ENCODE measurements at places on chromosomes 4 and X.

- no peak for DNase-seq
These were observed 1.1 kb upstream of the SEPTIN6 start for GRCh38 chrX:119693996-119694451.

GRCh38 chrX:107571296-107571998 lies 56.9 kb upstream of the PRPS1 start:
- no peak for DNase-seq

GRCh38 chrX:19193565-19193964 lies 71.3 kb upstream of the ADGRG2 start:
- DNase-seq = no peak

- no peak for DNase-seq
These were observed 56.1 kb downstream of the FAM13A start for GRCh38 chr4:89000844-89001360.

DNA sequence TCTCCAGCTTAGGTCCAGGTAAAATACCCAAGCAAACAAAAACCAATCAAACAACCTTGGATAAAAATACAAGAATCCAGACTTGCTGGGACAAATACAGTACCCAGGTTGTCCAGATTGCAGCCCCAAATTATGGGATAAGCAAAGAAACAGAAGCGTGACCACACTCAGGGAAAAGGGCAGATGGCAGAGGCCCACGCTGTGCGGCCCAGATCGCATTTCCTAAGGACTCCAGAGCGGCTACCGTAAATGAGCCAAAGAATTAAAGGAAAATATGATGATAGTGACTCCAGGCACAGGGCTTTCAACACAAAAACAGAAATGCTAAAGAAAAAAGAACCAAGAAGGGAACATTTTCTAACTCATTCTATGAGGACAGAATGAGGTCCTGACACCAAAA lies 50.3 kb downstream of the FGFRL1 start:
- DNase-seq = no peak

GRCh38 chr4:108322497-108322896 lies 153.8 kb upstream of the LEF1 start:
- no peak for DNase-seq

GRCh38 chr4:100593935-100594334 lies 76.1 kb upstream of the EMCN start:
- DNase-seq = no peak

- DNase-seq = no peak
These were observed 94.6 kb downstream of the HPGD start for GRCh38 chr4:174427571-174428140.

DNA sequence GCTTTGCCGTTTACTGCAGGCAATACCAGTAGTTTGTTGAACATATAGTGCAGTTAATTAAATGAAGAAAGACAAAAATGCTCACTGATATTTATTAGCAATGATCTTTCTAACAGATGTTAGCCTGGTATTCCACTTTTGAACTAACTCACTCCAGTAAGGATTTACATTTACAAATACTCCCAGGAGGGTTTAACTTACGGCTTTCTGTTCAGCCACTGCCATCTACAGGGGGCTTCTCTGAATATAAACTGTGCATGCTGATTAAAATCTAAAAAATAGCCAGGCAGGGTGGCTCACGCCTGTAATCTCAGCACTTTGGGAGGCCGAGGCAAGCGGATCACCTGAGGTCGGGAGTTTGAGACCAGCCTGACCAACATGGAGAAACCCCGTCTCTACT lies 2.2 kb upstream of the SRD5A3 start:
- no peak for DNase-seq

DNA sequence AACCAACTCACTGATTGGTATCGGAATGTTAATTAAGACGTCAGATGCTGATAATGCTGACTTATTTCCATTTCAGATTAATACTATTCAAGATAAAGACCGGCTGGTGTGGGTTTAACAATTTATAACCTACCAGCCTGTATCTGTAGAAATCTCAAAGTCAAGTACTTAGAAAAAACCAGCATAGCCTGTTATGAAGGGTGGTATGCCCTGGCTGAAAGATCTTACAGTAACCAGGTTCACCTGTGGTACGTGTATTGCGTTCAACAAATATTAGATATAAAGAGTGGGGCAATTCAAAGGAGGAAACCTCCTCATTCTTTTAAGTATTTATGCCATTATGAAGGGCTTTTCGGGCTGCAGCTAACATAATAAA lies 240.8 kb upstream of the ANXA3 start:
- no peak for DNase-seq

DNA sequence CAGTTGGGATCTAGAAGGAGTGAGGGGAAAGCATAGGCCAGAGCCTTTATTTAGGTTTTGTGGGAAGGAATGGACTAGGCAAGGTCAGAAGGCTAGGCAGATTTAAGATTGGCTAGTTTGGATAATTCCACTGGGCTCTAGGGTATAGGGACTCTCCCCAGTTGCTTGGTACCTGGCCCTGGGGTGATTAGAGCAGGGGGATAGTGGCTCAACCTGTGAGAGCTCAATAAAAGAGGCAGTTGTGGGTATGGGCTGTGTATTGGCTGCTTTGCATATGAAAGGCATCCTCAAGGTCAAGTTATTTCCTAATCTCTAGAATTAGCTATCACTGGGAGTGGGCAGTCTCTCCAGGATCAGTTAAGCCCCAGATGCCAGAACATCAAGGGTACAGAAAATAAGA lies 61.3 kb downstream of the ZNF81 start:
- DNase-seq = no peak

GRCh38 chr4:164956766-164957643 lies 20.5 kb downstream of the TRIM61 start:
- DNase-seq = peak; percentile 93

DNA sequence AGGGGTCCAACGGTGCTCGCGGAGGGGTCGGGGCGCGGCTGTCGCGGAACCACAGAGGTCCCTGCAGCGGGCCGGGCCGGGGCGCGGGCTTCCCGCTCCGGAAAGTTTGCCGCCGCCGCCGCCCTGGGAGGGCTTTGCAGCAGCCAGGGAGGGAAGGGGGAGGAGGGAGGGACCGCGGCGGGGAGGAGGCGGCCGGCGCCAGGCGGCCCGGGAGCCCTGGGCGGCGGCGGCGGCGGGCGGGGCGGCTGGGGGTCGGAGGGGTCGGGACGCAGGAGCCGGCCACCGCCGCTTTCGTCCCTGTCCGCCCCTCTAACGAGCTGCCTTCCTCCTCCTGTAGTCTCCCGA lies 375 bp downstream of the FGFR3 start:
- peak; percentile 58 for DNase-seq

- DNase-seq = peak; percentile 30
These were observed 13.9 kb upstream of the MPP1 start for GRCh38 chrX:154818916-154819770.

GRCh38 chr4:133920236-133920635 lies 281.4 kb downstream of the PABPC4L start:
- no peak for DNase-seq

DNA sequence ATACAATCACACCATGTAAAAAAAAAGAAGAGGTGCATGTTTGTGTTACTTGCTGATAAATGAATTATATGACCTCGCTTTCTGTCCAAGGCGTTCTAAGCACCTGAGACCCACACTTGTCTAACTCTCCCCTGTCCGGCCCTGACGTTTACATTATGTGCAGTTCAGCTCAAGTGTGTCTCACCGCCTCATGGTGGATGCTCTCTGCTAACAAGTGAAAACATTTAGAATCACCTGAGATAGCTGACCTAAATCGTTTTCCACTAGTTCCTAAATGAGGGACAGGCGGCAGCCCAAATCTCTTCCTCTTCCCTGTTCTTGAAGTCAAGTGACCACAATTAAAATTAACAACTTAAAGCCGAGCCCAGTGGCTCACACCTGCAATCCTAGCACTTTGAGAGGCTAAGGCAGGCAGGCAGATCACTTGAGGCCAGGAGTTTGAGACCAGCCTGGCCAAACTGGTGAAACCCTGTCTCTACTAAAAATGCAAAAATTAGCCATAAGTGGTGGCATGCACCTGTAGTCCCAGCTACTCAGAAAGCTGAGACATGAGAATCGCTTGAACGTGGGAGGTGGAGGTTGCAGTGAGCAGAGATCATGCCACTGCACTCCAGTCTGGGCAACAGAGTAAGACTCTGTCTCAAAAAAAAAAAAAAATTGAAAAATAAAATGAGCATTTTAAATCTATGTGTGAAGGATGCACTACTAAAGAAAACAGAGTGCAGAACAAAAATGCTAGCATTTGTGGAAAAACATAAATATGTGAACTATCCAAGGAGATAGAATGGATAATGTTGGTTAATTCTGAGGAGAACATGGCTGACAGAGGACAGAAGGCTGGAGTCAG lies 3.9 kb upstream of the TIFA start:
- no peak for DNase-seq

- no peak for DNase-seq
These were observed 22.2 kb downstream of the LIAS start for GRCh38 chr4:39480902-39481695.

DNA sequence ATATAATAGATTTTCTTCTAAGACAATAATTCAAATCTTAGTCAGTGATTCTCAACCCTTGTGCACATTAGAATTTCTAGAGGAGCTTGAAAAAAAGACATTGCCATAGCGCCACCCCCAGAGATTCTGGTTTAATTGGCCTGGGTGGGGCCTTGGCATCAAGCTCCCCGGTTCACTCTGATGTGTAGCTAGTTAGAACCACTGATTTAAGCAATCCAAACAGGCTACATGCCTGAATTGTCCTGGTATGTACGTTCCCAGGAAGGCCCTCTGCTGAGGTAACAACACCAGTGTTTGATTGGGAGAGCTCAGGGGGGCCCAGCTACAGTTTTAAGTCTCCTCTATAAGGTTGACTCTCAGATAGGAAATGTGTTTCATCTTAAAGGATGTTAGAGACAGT lies 1.3 kb upstream of the ATP10D start:
- DNase-seq = no peak

DNA sequence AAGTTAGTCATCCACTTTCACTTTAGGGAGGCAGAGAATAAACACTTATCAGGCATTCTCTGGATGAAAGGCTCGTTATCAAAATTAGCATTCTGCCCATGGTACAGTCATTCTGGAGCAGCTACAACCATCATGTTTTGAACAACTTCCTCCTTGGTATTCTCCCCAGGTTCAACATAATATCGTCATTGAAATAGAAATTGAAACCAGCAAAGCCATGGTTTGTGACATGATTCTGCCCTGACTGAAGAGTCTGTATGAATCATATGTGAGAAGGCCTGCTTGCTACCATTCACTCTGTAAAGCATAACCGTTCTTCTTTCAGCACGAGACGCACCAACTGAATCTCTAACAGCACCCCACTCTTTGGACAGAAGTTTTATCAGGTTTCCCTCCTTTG lies 127.5 kb upstream of the RADX start:
- DNase-seq = no peak

DNA sequence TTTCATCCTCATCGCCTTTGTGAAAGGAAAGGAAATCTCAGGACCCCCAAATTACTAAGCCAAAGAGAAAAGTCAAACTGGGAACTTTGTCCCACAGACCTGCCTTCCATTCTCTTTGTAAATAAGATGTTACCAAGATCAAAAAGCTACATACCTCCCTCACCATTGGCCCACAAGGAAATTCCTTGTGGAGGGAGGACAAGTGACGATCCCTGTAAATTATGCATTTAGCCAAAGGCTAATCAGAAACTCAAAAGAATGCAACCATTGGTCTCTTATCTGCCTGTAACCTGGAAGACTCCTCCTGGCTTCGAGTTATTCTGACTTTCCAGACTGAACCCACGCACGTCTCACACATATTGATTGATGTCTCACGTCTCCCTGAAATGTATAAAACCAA lies 70.3 kb downstream of the SHOX start:
- DNase-seq = no peak

- DNase-seq = no peak
These were observed 1.3 kb downstream of the FAM9C start for GRCh38 chrX:13043138-13043537.

DNA sequence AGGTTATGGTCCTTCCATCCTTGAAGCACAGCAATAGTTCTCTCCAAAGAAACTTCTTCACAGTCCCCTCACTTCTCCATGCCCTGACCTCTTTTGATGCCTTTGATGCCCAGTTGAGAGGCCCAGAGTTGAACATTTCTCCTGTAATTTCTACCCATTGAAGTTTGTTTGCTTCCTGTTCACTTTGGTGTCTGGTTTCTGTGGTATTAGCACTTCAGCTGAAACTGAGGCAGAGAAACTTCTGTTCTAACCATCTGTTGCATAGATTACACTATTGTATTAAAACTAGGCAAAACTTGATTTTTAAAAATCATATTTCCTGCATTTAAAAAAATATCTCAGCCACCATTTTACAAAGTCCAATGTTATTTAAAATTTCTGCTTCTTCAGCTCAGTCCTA lies 89.8 kb upstream of the ADGRG2 start:
- DNase-seq = no peak

GRCh38 chr4:181957088-181957487 lies 286.1 kb upstream of the TENM3 start:
- no peak for DNase-seq

- no peak for DNase-seq
These were observed 82.3 kb downstream of the SPRY1 start for GRCh38 chr4:123478859-123479345.

DNA sequence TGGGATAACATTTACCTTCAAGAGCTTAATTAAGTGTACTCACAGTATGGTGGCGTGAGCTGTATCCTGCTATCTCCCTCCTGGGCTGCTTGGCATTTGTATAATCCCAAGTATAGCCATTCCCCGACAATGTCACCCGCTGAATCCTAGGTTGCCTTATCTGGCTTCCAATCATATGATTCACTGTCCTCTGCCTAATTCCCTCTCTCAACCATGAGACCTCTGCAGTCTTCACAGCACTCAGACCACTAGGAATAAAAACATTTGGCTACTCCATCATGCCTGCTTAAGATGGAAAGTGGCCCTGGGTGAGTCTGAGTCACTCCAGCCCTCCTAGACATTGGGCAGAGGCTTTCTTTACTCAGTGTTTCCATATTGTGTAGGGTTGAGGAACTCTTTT lies 28.9 kb upstream of the WDFY3 start:
- no peak for DNase-seq

GRCh38 chrX:44873415-44874276 lies 658 bp downstream of the KDM6A start:
- peak; percentile 60 for DNase-seq

DNA sequence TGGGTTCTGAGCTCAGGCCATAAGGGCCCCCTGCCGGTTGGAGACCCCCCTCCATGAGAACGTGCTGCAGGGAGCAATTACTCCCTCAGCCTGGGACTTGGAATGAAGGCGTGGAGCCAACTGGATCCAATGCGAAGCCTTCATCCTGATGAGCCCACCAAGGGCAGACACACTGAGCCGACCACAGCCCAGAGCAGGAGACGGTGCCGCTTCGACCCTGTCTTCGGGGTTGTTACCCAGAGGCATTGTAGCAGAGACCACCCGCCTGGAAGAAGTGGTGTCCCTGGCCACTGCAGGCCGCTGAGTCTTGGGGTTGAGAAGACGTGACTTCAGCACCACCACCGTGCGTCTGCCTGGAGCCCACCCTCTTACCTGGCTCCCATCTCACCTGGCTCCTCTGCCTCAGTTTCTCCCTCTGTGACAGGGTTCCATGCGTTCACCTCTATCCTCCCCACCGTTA lies 7.0 kb upstream of the NKX1-1 start:
- DNase-seq = no peak

DNA sequence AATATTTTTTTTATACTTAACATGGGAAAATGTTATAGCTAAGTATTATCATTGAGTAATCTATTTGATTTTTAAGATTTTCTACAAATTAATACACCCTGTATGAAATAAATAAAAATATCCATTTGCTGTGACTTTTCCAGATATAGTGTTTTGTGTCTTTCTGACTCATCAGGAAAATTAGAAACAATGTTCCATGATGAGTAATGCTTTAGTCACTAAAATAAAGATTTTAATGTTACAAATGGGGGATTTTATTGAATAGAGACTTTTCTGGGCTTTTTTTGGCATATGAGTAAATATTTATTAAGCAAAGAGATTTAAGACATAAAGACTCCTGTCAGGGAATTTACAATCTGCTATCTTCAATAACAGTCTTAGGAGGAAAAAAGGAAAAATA lies 279.2 kb upstream of the NOCT start:
- no peak for DNase-seq
